Stimulated activated naive B cell treated with anti-CD40 and anti-IgM and Interleukin-4, amounts not matched to agents 10 μg/mL and 1 μg/mL and 100 μg/mL, for 72 hours (primary cell): ENCODE measurements at places on chromosomes 16 and 17.

- H3K4me3 ChIP-seq: no peak overlapping the region
- H3K36me3 ChIP-seq: peaks cover 79% of the 10 kb centered on the region
- DNase-seq: no peak
- no peak overlapping the region for H3K27ac ChIP-seq
Measured at GRCh38 chr17:37088459-37088858, 139.7 kb downstream of the AATF start.

GRCh38 chr17:27499451-27500265 lies 43.4 kb downstream of the KSR1 start:
- no peaks in the 10 kb centered on the region for H3K27me3 ChIP-seq
- H3K27ac ChIP-seq: no peak overlapping the region
- peaks cover 37% of the 10 kb centered on the region for H3K4me1 ChIP-seq

DNA sequence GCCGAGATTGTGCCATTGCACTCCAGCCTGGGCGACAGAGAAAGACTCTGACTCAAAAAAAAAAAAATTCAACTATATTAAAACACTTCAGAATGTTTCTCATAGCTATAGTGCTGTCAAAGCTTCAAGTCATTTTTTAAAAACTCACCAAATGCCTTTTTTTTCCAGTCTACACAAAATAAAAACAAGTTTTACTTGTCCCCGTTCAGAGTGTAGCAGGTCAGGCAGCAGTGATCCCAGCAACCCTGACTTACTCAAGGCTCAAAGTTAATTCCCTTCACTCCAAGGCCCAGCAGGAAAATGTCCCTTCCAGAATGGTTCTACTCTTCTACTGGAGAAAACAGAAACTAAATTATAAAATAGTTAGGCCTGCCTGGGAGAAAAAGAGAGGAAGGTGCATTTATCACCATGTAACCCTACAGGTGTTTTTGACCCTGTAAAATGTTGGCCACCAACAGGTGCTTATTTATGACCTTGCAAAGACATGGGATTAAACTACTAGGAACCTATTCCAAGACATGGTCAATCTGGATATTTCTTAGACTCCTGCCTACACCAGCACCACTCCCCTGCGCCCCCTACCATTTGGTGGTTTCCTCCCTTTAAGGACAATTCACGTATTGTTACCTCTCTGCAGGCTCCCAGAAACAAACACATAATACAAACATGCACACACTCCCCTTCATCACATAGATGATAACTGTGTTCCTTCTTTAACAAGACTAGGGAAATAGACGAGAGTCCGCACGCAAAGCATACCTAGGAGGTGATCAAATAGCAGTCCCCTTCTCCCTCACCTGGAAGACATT lies 5.4 kb downstream of the AMFR start:
- peak overlapping the region; percentile 51 for H3K27ac ChIP-seq
- H3K36me3 ChIP-seq: peaks cover 15% of the 10 kb centered on the region
- H3K4me1 ChIP-seq: peaks cover 56% of the 10 kb centered on the region
- H3K27me3 ChIP-seq: no peaks in the 10 kb centered on the region
- no peak for DNase-seq

GRCh38 chr16:48057048-48057447 lies 98.7 kb downstream of the ABCC12 start:
- no peak for DNase-seq
- H3K4me3 ChIP-seq: no peak overlapping the region
- peaks cover 8% of the 10 kb centered on the region for H3K4me1 ChIP-seq
- no peak overlapping the region for H3K27ac ChIP-seq
- peaks cover 25% of the 10 kb centered on the region for H3K27me3 ChIP-seq

DNA sequence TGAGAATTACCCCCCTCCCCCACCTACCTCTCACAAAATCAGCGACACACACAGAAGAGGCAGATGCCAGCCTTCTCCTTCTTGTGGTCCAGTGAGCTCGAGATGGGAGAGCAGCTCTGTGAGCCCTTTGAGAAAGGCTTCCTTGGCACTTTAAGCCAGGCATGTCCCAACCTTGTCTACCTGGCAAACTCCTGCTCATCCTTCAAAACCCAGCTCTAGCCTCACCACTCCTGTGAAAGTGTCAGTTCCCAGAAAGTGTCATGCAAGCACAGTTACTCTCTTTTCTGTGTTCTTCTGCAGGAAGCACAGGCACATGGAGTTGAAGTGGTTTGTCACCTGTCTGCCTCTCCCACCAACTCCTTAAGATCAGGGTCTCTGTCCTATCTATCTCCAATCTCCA lies 1.6 kb downstream of the TMEM98 start:
- H3K4me1 ChIP-seq: no peaks in the 10 kb centered on the region
- no peak for DNase-seq
- H3K27ac ChIP-seq: no peak overlapping the region
- no peaks in the 10 kb centered on the region for H3K36me3 ChIP-seq

DNA sequence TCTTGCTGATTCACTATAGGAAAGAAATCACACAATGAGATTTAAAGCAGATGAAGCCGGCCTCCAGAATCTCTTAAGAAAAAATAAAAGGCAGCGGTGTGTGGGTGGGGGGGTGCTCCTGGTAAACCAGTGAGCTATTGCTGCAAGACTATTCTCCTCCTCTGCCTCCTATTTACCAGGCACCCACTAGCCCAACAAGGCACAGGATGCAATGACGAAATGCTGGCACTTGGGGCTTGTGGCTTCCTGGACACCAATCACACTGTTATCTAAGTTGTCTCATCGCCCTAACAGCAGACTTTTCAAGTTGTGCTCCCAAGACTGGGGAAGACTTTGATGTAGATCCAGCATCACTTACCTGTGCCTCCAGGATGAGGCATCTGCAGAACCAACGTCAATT lies 50.2 kb upstream of the NDRG4 start:
- H3K36me3 ChIP-seq: no peaks in the 10 kb centered on the region
- no peak overlapping the region for H3K4me3 ChIP-seq
- no peak overlapping the region for H3K27ac ChIP-seq

GRCh38 chr17:19574956-19575355 lies 41.3 kb downstream of the SLC47A1 start:
- H3K27ac ChIP-seq: no peak overlapping the region
- no peaks in the 10 kb centered on the region for H3K36me3 ChIP-seq
- peaks cover 26% of the 10 kb centered on the region for H3K27me3 ChIP-seq
- peaks cover 6% of the 10 kb centered on the region for H3K4me1 ChIP-seq

GRCh38 chr16:87582216-87582965 lies 19.9 kb upstream of the JPH3 start:
- no peak for DNase-seq
- no peak overlapping the region for H3K4me3 ChIP-seq
- H3K4me1 ChIP-seq: no peaks in the 10 kb centered on the region
- H3K27me3 ChIP-seq: peaks cover 65% of the 10 kb centered on the region
- no peak overlapping the region for H3K27ac ChIP-seq

- H3K27ac ChIP-seq: peak overlapping the region; percentile 100
- peaks cover 9% of the 10 kb centered on the region for H3K4me1 ChIP-seq
- H3K4me3 ChIP-seq: peak overlapping the region; percentile 100
Measured at GRCh38 chr16:69566981-69567680, 1.4 kb downstream of the NFAT5 start.

GRCh38 chr16:78896280-78896679 lies 704.3 kb downstream of the MAF start:
- no peak overlapping the region for H3K27ac ChIP-seq
- H3K27me3 ChIP-seq: no peaks in the 10 kb centered on the region
- no peak overlapping the region for H3K4me3 ChIP-seq
- peaks cover 12% of the 10 kb centered on the region for H3K4me1 ChIP-seq
- H3K36me3 ChIP-seq: peaks cover 3% of the 10 kb centered on the region

DNA sequence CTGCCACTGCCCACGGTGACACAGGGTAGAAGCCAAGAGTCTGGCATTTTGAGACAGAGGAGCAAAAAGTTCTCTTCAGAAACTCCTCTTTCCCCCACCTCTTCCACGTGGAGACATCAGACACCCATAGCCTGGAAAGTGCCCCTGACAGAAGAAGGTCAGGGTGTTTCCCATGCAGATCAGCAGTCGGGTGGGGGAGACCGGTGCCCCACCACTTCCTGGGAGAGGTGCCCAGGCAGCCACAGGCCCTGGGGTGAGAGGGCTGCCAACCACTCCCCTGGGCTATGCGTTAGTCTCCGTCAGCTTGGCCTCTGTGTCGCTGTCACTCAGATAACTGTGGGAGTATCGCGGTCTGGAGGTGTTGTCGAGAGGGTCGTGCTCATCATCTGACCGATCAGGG lies 31.5 kb downstream of the PIPOX start:
- no peak for DNase-seq
- H3K27me3 ChIP-seq: no peaks in the 10 kb centered on the region
- H3K4me1 ChIP-seq: no peaks in the 10 kb centered on the region
- H3K36me3 ChIP-seq: peaks cover 8% of the 10 kb centered on the region

DNA sequence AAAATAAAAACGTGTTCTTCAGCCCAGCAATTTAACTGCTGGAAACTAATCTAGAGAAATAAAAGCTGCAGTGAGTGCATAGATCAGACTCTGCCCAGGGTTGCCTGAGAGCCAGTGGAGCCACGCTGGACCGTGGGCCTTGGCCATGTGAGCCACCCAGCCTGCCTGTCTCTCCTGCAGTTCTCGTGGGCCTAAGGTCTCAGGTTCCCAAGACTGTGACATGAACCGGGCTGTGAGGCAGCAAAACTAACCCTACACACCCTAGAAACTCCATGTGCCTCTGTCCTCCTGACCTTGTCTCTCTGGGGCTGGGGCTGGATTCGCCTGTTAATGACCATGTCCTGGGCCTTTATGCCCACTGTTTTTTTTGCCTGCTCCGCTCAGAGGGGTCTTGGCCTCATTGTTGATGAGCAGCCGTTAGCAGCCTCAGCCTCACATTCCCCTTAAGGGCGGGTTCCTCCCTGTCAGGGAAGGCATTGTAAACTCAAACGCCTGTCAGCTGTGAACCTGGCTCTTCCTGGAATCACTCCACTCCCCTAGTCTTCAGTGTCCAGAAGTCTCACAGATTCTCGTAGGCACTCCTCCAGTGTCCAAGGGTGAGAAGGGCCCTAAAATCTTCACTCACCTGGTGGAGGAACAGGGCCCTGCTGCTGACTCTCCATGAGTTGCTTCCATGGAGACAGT lies 16.9 kb downstream of the C16orf90 start:
- H3K4me1 ChIP-seq: peaks cover 10% of the 10 kb centered on the region
- H3K27ac ChIP-seq: no peak overlapping the region
- no peak overlapping the region for H3K4me3 ChIP-seq
- H3K27me3 ChIP-seq: no peaks in the 10 kb centered on the region
- no peak for DNase-seq

DNA sequence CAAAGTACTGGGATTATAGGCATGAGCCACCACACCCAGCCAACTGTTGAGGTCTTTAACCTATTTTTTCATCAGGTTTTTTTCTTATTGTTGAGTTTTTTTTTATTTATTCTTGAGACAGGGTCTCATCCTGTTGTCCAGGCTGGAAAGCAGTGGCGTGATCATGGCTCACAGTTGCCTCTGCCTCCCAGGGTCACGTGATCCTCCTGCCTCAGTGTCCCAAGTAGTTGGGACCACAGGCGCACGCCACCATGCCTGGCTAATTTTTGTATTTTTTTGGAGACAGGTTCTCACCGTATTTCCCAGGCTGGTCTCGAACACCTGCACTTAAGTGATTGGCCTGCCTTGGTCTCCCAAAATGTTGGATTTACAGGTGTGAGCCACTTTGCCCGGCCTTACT lies 95.9 kb downstream of the BCAS3 start:
- H3K27me3 ChIP-seq: no peaks in the 10 kb centered on the region
- no peak for DNase-seq
- H3K4me3 ChIP-seq: no peak overlapping the region
- no peak overlapping the region for H3K27ac ChIP-seq
- H3K36me3 ChIP-seq: peaks cover 4% of the 10 kb centered on the region
- peaks cover 10% of the 10 kb centered on the region for H3K4me1 ChIP-seq

GRCh38 chr17:73803964-73804435 lies 159.8 kb upstream of the SDK2 start:
- H3K4me1 ChIP-seq: no peaks in the 10 kb centered on the region
- H3K27me3 ChIP-seq: peaks cover 33% of the 10 kb centered on the region
- H3K27ac ChIP-seq: no peak overlapping the region
- DNase-seq: no peak
- no peak overlapping the region for H3K4me3 ChIP-seq

DNA sequence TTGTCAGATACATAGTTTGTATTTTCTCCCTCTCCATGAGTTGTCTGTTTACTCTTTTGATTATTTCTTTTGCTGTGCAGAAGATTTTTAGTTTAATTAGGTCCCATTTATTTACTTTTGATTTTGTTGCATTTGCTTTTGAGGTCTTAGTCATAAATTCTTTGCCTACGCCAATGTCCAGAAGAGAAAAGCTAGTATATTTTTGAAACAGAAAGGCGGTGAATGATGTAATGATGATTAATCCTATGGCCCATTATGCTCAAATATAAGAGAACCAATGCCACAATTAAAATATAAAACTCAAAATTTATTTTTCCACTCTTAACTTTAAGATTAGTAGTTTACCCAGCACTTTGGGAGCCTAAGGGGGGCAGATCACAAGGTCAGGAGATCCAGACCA lies 59.8 kb upstream of the SMIM36 start:
- no peak for DNase-seq
- no peaks in the 10 kb centered on the region for H3K4me1 ChIP-seq
- no peak overlapping the region for H3K4me3 ChIP-seq
- H3K27me3 ChIP-seq: peaks cover 3% of the 10 kb centered on the region
- H3K27ac ChIP-seq: no peak overlapping the region

- H3K27ac ChIP-seq: no peak overlapping the region
- DNase-seq: no peak
- no peaks in the 10 kb centered on the region for H3K27me3 ChIP-seq
- no peaks in the 10 kb centered on the region for H3K4me1 ChIP-seq
- no peak overlapping the region for H3K4me3 ChIP-seq
Measured at GRCh38 chr16:61814726-61815347, 221.4 kb downstream of the CDH8 start.

DNA sequence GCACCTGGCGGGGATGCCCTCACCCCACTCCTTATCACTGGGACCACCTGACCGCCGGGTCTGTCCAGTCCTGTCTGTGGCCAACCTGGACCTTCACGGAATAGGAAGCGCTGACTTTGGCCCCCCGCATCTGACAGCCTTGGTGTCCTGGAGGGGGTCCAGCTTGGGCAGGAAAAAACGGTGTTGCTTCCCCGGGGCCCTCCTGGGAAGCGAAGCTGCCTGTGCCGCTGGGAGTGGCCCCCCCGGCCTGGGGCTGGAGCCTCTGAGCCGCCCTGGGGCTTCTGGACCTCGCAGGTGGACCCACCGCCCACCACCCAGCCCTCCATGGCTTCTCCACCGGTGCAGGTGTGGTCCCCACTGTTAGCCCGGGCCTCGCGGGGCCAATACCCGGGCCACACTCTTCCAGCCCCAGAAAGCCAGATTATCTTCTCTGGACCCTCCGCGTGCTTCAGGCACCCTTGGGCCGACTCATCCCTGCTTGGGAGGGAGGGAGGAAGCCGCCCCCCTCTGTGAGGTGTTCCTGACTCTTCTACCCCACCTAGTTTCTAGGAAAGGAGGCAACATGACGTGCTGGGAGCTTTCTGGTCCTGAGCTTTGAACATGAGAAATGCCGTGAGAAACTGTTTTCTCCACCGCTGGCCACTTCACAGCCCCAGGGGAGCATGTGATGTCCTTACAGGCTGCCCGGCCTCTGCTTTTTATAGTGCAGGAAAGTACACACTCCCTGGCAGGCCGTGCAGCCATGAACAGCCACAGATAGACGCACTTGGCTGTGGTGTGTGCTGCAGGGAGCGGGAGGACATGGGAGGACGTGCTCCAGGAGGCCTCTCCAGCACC lies 1.1 kb downstream of the C1QTNF1 start:
- H3K4me1 ChIP-seq: peaks cover 18% of the 10 kb centered on the region
- H3K36me3 ChIP-seq: no peaks in the 10 kb centered on the region
- peaks cover 56% of the 10 kb centered on the region for H3K27me3 ChIP-seq
- H3K4me3 ChIP-seq: peak overlapping the region; percentile 85
- no peak for DNase-seq
